Stimulated activated CD8-positive, alpha-beta memory T cell treated with anti-CD3 and anti-CD28 coated beads, Interleukin-7, amount 100 ng/mL, for 4 hours (primary cell): ENCODE measurements at places on chromosomes 11 and 22.

GRCh38 chr22:32817137-32817730 lies 15.7 kb downstream of the TIMP3 start:
- no peak for DNase-seq

- DNase-seq = no peak
Observed at GRCh38 chr11:66894141-66894540, 37.3 kb downstream of the LRFN4 start.

- no peak for DNase-seq
Observed at GRCh38 chr11:17779861-17780594, 45.4 kb downstream of the KCNC1 start.

GRCh38 chr11:132838627-132839026 lies 693.7 kb downstream of the OPCML start:
- DNase-seq = no peak

- no peak for DNase-seq
Observed at GRCh38 chr11:115990004-115990447, 485.8 kb upstream of the CADM1 start.

DNA sequence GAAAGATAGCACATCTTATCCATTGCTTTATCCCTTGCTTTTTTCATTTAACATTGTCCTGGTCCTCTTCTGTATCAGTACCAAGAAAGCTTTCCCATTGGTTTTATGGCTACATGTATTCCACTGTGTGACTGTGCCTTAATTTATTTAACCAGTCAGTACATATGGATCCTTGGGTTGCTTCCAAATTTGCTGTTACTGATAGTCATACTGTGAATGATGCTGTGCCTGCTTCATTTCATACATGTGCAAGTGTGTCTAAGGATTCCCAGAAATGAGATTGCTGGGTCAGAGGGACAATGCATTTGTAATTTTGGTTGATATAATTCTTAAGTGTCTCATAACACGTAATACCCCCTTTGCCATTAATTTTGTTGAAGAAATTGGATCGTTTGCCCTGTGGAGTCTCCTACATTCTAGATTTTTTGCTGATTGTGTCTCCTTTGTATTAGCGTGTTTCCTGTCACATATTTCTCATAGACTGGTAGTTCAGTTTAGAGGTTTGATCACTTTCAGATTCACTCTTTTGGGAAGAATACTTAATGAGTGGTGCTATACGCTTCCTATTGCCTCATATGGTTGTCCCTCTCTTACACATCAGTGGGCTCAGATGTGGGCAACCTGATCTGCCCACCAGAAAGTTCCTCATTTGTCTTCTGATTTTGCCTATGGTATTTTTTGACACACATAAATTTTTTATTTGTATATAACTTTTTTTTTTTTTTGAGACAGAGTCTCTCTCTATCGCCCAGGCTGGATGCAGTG lies 35.3 kb downstream of the MYBPC3 start:
- DNase-seq = no peak

- DNase-seq = no peak
Observed at GRCh38 chr11:61828629-61829407, 718 bp downstream of the FADS2 start.
